ENCODE measurements at places on chromosomes 6 and 20.
A peak's percentile ranks its signal among the peaks of the same experiment; 100 is the strongest.

- no peak for DNase-seq
These were observed 47.2 kb upstream of the MICB start for GRCh38 chr6:31450751-31451150.

- DNase-seq: no peak
These were observed 4.6 kb downstream of the DDR1 start for GRCh38 chr6:30888816-30889495.

- DNase-seq: peak; percentile 94
These were observed 39.4 kb upstream of the KCNK16 start for GRCh38 chr6:39361657-39362486.

GRCh38 chr6:24099181-24099580, 26.8 kb upstream of the NRSN1 start:
- DNase-seq: no peak

- DNase-seq: no peak
These were observed 12.7 kb upstream of the VNN1 start for GRCh38 chr6:132726608-132726975.

- DNase-seq: no peak
These were observed 575.4 kb downstream of the TFAP2B start for GRCh38 chr6:51394061-51394460.

DNA sequence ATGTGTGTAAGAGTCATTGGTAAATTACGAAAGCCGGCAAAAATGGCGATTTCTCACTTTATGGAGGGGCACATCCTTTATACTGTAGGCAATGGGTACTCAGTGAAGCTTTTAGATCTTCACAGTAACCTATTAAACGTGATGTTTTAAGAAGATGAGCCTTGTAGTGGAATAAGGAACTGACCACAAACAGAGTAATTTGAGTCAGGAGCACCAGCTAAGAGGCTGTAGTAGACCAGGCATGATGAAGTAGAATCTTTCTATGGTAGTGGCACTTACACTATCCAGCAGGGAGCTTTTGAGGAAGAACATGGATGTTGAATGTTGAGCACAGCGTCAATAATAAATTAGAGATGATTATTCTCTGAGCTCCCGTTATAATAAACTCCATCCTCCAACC, 65.9 kb downstream of the HIVEP2 start:
- DNase-seq: no peak

- DNase-seq: peak; percentile 74
These were observed 30.4 kb downstream of the KCNB1 start for GRCh38 chr20:49452011-49452482.

DNA sequence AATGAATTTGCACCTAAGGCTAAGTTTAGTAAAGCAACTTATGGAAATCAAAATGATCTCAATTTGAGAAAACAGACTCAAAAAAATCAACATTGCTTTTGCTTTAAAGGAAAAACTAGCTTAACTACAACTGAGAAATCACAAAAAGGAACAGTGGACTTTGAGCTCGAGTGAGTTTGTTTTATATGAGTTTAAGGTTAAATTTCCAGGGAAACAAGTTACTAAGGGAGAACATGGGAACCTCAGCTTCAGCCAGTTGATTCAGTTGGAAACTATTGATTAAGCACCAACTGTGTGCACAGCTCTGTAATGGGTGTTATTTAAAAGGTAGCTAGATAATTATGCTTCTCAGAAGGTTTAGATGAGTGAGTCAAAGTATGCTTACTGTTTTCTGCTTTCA, 85.7 kb downstream of the TBC1D7 start:
- no peak for DNase-seq

GRCh38 chr6:52535711-52536423, 41.0 kb downstream of the TRAM2 start:
- DNase-seq: no peak

GRCh38 chr6:130858498-130859160, 31.4 kb downstream of the SMLR1 start:
- DNase-seq: no peak

DNA sequence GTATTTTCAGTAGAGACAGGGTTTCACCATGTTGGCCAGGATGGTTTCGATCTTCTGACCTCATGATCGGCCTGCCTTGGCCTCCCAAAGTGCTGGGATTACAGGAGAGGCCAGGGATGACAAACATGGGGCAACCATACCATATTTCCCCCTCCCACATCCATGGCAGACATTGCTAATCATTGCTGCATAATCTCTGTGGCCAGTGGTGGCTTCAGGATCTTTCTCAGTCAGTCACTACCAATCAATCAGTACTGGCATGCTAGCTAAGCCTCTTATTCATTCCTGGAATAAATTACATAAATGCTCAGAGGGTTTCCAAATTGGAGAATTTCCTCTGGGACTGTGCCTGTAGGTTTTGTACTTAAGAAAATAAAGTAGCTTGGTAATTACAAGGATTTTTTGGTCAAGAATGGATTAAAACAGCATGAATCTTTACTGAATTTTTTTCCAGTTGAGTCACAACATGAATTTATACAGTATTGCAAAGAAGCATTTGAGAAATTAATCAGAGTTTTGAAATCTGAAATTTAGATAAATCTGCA, 138.1 kb downstream of the FNDC1 start:
- DNase-seq: peak; percentile 40

DNA sequence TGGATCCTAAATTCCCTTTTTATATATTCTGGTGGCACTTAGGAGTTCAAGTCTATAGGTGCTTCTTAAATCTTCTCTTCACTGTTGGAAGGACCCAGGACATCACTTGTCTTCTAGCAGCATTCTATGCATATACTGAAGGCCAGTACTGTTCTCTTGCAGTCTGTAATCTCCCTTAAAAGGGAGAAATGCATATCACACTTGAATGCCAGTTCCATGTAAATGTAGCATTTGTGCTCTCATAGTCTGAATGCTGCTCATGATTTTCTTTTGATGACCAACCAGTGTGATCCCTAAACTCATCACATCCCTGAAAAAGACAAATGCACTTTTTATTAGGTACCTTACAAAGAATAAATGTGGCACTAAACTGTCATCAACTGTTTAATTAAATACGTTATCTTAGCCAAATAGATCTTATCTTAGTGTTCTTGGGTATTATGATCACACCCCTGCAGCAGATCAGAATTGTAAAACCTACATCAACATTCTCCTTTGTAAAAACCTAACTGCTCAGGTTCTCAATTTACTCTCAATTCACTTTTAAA, 176.1 kb downstream of the EPHA7 start:
- no peak for DNase-seq

DNA sequence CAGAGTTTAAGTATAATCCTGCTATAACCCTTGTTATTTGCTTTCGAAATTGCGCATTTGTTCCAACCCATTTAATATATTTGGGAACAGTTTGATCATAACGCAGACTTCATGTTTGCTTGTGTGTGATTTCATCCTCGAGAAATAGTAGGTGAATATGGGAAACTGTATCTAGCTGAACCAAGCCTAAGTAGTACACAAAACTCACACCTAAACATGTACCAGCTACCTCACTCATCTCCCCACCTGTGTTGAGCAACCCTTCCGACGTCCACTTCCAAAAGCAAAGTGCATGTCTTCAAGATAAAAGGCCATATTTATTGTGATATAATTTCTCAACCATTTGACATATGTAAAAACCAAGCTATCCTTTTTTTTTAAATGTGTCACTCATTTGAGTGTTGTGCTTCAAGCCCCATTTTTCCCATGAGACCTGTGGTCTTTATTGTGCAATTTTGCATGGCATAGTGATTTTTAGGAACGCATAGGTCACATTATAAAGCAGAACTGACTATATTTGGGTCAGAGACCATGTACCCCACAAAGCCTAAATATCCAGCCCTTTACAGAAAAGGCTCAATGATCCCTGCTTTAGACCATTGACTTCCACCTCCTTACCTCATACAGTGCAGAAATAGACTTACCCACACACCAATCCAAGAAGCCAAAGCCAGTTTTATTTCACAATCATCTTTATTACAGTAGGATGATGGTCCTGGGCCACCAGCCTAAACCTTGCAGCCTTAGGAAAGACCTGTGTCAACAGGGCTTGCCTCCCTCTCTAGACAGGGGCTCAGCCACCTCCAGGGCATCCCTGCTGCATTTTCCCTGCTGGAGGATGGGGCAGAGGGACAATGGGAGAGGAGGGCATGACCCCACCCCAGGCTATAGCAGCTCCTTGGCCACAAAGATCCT, 7.1 kb downstream of the CCND3 start:
- no peak for DNase-seq

- no peak for DNase-seq
These were observed 275.0 kb downstream of the KHDC1L start for GRCh38 chr6:72950114-72950860.

- peak; percentile 26 for DNase-seq
These were observed 765.9 kb downstream of the BCKDHB start for GRCh38 chr6:80872199-80872950.
